IPS DF 6.9 (cell line): ENCODE measurements at places on chromosomes 2 and 18.

DNA sequence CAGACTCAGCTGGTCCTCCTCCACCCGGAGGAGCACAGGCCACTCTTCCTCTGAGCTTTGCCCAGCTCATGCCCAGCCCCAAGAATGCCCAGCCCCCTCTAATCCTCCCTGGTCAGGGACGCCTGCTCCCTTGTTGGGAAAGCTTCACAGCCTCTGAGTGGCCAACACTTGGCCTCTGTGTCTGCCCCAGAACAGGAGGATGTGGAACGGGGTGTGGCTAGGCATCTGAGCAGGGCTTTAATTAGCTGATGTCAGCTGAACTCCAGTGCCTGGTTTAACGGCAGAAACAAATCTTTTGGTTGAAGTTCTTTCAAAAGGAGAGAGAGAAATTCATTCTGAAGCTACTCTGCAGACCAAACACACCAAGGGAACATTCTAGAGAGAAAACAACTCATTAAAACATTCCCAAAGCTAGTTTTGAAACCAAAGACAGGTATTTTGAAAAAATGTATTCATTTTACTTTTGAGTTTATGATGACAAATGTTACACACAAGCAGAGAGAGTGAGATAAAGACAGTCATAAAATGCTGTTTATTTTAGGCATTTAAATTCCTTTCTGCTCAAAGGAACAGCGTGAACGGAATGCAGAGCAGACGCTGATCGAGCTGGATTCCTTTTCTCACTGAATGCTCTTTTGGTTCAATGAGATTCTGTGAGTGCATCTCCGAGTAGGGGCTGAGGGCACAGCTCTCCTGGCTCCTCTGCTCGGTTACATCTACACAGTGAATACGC lies 63.8 kb downstream of the RTP5 start:
- DNase-seq = no peak

GRCh38 chr2:26608557-26608956 lies 32.6 kb downstream of the CIB4 start:
- DNase-seq = no peak

DNA sequence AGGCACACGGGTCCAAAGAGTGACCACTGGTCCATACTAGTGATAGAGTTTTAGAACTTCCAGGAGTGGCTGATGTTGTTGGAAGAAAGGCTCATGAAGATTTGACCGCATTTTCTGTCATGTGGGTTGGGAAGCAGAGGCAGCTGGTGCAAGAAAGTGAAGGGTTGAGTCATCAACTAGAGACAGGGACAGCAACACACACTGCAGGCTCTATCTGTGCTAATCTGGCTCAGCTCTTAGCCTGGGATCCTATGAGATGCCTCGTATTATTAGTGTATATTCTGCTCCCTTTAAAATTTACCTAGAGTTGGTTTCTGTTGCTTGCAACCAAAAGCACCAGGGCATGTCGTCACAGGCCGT lies 2.5 kb upstream of the SH3RF3 start:
- DNase-seq = no peak

DNA sequence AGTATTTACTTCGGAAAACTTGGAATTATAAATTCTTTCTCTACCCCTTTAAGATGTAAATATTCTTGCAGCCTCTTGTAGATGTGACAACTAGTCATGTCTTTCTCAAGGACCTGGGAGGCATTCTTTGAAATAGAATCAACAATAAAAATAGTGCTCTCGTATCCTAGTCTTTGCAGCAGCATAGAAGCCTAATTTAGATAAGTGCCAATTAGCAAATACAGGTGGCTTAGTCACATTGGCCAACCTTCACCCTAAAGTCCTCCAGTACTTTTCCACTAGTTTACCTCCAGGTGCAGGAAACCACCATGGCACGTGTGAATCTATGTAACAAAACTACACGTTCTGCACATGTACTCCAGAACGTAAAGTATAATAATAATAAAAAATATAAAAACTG lies 3.5 kb upstream of the ZSWIM2 start:
- no peak for DNase-seq

- no peak for DNase-seq
Observed at GRCh38 chr2:230106771-230107170, 38.0 kb upstream of the SLC16A14 start.

DNA sequence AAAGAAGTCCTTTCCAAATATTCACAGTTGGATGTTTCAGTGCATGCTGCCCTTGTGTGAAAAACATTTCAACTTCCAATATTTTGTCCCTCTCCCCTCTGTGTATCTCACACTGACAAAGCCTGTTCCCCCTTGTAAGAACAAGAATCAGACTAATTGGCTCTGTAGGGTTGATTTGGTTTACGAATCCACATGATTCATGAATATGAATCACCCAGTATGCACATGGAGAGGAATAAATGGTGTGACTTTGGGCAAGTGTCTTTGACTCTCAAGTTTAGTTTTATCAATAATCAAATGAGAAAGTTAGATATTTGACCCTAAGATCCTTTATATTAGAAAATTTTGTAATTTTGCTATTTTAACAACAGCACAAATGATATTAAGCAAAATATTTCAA lies 9.3 kb upstream of the CDH20 start:
- DNase-seq = no peak

DNA sequence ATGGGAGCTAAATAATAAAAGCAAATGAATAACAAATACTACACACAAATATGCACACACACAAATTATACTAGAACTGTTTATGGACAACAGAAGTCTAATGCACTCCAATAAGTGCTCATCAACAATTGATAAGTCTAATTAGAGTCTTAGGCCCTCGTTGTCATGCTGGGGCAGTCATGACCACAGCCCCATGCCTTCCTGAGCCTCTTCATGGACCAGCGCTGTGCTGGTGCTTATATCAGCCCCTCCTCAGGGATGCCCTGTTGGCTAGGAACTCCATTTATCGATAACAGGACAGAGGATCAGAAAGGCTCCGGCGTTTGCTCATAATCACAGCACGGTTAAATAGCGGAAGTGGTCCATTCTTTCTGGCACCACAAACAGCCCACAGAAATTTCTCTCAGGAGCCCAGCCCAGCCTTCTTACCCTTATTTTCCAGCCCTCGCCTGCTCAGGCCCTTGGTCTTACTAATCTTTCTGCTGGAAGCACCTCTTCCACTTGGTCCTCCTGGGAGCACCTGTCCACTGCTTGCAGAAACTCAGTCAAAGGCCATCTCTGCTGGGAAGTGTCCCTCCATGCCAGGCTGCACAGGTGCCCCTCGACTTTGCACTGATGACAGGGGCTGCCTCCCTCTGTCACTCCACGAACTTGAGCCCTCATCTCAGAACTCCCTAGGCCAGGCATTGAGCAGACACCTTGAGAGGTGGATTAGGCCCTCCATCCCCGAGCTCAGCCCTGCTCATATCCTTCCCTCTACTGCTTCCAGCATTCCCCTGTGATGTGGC lies 500.2 kb upstream of the HS6ST1 start:
- no peak for DNase-seq

GRCh38 chr2:105786231-105787230 lies 41.8 kb downstream of the NCK2 start:
- DNase-seq = no peak

- DNase-seq = no peak
Observed at GRCh38 chr2:44778671-44779476, 162.6 kb upstream of the SIX3 start.

GRCh38 chr2:199485732-199486335 lies 28.1 kb upstream of the SATB2 start:
- DNase-seq = no peak

DNA sequence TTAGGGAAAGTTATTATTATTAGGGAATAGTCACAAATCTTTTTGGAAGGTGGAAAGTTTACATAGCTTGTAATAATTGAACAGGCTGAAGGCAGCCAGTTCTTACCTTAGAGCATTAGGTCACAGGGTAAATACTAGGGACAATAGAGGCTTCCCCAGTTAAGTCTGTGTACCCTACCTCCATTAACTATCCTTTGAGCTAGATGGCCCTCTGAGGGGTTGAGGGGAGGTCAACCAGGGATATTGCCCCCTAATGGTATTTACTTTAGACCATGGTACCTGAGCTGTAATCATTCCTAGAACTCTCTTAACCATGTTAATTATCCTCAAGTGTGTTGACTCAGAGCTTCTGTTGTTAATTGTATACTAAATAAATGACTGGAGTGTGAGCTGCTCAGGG lies 120.5 kb upstream of the SCN7A start:
- no peak for DNase-seq

GRCh38 chr18:62828091-62828640 lies 112.8 kb downstream of the PHLPP1 start:
- no peak for DNase-seq

GRCh38 chr2:169071455-169071854 lies 2.1 kb downstream of the DHRS9 start:
- DNase-seq = no peak

- DNase-seq = no peak
Observed at GRCh38 chr2:113230531-113230930, 48.2 kb downstream of the PAX8 start.

- no peak for DNase-seq
Observed at GRCh38 chr2:106758901-106759497, 127.0 kb downstream of the ST6GAL2 start.

GRCh38 chr18:79452190-79452990 lies 56.7 kb downstream of the NFATC1 start:
- no peak for DNase-seq

DNA sequence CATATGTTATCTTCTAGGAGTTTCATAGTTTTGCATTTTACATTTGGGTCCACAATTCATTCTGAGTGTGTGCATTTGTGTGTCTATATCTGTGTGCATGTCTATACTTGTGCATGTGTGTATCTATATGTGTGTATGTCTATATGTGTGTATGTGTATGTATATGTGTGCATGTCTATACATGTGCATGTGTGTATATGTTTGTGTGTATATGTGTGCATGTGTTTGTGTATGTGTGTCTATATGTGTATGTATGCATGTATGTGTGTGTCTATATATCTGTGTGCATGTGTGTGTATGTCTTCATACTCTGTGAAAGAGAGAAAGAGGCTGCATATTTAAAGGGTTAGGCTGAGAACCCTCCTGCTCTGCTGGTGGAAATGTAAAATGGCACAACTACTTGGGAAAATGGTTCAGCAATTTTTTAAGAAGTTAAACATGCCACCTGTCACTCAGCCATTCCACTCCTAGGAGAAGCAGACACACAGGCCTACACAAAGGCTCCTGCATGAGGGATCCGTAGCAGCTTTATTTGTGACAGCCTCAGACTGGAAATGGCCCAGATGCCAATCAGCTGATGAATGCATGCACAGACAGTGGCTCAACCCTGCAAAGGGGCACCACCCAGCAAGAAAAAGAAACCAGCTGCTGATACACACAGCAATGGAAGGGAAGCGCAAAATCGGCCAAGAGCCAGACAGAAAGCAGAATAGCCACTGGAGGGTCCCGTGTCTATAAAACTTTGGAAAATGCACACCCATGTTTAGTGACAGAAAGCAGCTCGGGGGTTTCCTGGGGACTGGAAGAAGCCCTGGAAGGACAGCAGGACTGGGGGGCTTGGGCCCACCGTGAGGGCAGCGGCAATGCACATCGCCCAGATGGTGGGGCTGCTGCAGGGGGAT lies 146.8 kb downstream of the SEPTIN10 start:
- no peak for DNase-seq

- no peak for DNase-seq
Observed at GRCh38 chr2:200148366-200148765, 158.1 kb upstream of the SPATS2L start.

DNA sequence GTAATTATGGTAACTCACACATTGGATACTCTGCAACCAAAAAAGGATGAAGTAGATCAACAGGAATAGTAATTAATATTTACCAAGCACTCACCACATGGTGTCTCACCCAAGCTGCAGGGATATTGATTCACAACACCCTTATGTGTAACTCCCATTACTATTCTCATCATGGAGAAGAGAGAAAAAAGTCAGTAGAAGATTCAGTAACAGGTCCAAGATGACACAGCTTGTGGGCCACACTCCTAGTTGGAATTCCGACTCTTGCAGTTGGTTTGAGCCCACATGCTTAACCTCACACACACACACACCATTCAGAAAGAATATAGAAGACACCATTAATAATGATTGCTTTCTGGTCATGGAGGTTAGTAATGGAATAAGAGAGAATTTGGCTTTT lies 1.7 kb upstream of the MLPH start:
- DNase-seq = no peak

DNA sequence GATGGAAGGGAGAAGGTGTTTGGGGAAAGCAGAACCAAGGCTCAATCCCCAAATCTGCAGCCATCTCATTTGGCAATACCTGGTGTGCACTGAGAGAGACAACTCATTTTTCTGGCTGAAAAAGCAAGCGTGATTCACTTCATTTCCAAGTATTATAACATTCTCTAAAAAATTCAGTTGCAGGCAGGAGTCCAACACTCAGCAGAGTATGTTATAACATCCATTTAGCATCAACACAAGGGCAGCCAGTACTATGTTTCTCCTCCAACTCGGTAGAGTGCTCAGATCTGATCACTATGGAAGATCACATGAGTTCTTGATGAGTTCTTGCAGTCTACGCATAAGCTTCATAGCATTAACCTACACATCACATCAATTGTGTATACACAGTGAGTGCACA lies 99.4 kb upstream of the PID1 start:
- no peak for DNase-seq

GRCh38 chr2:196954001-196954400 lies 27.5 kb upstream of the PGAP1 start:
- DNase-seq = no peak

- DNase-seq = no peak
Observed at GRCh38 chr2:11030036-11030435, 118.3 kb downstream of the KCNF1 start.

- DNase-seq = no peak
Observed at GRCh38 chr2:143558665-143559064, 429.4 kb downstream of the ARHGAP15 start.

DNA sequence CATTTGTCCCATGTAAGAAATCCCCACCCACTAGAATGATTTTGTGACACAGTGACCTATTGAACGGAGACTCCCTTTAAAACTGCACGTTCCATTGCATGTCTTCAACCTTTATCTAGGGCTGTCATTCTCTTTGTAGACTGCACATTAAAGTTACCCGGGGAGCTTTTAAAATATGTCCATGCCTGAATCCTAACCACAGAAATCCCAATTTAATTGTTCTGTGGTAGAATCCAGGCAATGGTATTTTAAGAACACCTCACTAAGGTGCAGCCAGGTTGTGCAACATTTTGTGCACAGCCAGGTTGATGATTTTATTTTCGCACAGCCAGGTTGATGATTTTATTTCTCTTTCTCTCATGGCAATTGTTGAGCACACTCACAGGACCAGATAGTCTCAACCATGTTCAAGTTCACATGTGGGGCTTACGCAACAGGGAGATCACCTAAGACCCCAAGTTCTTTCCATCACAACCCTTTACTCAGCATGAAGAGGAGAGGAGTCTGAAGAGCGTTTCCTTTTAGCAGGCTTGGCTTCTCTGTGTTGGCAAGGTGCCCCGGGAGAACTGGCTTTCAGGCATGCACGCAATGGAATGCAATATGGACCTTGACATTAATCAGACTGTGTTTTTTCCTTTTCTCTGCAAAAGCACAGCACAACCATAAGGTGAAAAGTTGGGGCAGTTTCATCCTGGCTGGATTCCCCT lies 467.3 kb upstream of the ETAA1 start:
- no peak for DNase-seq

GRCh38 chr2:105395691-105396090 lies 3.2 kb downstream of the FHL2 start:
- no peak for DNase-seq
